Kidney epithelial cell (primary cell): ENCODE measurements at places on chromosomes 5 and 9.

GRCh38 chr5:58182287-58182841, 277.5 kb downstream of the PLK2 start:
- no peak for DNase-seq

- DNase-seq = no peak
Measured at GRCh38 chr5:140591747-140592372, 27.2 kb downstream of the SLC35A4 start.

- no peak for DNase-seq
Measured at GRCh38 chr5:175709276-175709781, 51.5 kb downstream of the HRH2 start.

DNA sequence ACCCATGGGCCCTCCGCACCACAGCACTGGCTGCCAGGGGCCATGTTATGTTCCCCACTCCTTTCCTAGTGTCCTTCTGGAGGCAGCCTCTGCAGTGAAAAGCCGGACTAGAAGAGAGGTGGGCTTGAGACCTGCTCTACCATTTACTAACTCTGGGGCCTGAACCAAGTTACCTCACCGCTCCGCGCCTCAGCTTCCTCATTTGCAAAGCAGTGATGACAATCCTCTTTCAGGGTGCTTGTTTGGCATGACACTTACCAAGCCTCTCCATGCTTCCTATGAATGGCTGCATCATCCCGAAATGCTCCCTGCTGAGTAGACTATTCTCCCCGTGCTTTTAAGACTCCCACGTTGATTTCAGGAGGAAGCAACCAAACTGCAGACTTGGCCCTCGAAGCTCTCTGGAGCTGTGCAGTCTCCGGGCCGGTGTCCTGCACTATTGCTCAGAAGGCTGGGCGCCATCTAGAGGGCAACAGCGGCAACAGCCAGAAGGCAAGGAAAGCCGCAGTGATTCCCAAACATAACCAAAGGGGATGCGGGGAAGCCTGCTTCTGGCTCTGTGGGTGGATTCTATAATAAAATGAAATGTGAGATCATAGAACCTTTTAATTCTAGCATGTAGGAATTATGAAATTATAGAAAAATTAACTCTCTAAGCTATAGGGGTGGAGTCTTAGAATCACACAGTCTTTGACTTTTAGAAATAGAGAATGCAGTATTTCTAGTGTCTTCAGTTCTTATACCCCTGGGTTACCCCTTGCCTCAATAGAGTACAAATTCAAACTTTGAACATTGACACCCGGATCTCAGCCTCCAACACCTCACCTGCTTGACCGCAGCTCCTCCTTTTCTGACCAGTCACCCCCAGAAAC, 599.8 kb upstream of the BRINP1 start:
- peak; percentile 25 for DNase-seq

DNA sequence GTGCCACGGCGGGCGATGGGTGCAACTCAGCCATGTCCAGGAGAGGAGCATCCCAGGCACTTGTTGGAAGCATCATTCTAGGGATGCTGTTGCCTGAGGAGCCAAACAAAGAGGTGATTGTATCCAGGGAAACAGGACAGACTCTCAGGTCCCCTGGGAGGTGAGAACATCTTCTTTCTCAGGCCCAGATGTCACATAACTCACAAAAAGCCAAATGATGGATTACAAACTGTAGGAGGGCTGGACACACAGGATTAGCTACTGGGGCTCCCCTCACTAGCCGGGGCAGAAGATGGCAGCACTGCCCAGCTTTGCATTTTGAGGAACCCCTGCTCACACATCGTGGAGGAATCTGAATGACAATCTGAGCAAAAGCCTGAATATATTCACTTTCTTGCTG, 64.7 kb upstream of the NFIL3 start:
- DNase-seq = no peak

- DNase-seq = no peak
Measured at GRCh38 chr5:131845828-131846227, 49.0 kb upstream of the FNIP1 start.
